Stimulated activated naive CD8-positive, alpha-beta T cell treated with anti-CD3 and anti-CD28 coated beads, Interleukin-15, Interleukin-2, amounts not matched to agents 100 U/mL and 50 U/mL, for 24 hours (primary cell): ENCODE measurements at places on chromosomes 3 and 15.
A peak's percentile ranks its signal among the peaks of the same experiment; 100 is the strongest.

DNA sequence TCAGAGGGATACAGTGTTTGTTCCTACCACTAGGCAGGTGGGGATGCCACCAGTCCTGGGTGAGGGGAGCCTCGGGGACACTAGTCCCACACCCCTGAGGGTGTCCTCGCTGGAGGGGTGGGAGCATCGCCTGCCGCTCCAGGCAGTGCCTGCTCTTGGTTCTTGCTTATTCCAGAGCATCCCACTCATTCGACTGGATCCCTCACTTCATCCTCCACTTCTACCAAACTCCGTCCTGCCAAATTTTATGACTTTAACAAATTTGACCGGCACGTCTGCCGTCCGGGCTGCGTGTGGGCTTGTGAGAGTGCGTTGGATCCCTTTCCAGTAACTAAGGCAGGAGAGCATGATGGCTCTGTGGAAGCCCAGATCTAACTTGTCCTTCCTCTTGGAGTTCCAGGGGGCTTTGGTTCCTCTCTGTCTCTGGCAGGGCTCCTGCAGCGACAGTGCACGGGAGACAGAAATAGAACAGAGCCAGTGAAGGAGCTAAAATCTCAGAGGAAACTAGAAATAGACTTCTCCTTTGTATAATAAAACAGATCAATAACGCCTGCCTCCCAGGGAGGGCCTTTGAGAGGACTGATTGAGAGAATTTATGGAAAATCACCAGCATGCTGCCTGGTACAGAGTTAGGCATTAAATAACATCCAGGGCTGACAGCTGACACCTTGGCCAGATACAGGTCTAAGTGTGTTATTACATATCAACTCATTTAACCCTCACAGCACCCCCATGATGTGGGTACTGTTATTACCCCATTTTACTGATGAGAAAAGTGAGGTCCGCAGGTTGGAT is 34.5 kb downstream of the MGLL start:
- DNase-seq, result no peak

DNA sequence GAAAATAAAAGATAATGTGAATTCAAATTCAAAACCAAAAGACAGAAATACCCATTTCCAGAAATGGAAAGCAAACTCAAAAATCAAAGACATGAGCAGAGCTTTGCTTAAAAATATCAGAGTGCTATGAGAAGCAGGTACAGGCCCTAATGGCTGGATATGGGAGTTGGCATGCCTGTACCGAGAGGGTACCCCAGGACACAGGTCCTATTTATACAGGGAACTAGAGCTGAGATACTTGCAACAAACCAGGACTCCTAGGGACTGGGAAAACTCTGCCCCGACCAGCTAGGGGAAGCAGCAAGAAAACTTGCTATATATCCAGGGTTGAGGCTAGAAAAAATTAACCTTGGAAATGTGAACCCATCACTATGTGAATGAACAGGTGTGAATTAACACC is 36.0 kb upstream of the SYNPR start:
- no peak for DNase-seq

- no peak for DNase-seq
Observed at GRCh38 chr3:167854063-167854462, 118.5 kb downstream of the SERPINI1 start.

DNA sequence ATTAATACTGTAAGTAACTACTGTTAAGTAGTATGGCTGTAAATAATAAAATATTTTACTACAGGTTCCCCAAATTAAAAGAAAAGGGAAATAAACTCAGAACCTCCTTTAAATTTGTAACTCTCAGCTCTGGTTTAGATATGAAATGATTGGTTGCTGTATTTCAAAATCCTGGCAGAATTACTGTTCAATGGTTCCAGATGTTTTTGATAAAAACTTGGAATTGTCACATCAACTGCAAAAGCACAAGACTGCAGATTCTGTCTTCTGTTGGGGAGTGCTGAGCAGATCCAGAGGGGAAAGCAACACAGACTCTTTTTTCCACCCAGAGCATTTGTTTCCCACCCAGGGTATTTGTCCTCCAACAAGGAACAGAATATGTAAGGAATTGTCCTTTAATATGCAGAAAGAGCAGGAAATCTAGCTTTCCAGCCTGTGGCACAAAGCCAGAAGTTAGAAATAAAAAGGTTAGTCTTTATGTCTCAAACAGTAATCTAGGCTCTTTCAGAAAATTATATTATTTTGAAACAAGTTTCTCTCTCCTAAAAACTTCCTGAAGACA is 178.1 kb downstream of the KLHL25 start:
- DNase-seq, result no peak

DNA sequence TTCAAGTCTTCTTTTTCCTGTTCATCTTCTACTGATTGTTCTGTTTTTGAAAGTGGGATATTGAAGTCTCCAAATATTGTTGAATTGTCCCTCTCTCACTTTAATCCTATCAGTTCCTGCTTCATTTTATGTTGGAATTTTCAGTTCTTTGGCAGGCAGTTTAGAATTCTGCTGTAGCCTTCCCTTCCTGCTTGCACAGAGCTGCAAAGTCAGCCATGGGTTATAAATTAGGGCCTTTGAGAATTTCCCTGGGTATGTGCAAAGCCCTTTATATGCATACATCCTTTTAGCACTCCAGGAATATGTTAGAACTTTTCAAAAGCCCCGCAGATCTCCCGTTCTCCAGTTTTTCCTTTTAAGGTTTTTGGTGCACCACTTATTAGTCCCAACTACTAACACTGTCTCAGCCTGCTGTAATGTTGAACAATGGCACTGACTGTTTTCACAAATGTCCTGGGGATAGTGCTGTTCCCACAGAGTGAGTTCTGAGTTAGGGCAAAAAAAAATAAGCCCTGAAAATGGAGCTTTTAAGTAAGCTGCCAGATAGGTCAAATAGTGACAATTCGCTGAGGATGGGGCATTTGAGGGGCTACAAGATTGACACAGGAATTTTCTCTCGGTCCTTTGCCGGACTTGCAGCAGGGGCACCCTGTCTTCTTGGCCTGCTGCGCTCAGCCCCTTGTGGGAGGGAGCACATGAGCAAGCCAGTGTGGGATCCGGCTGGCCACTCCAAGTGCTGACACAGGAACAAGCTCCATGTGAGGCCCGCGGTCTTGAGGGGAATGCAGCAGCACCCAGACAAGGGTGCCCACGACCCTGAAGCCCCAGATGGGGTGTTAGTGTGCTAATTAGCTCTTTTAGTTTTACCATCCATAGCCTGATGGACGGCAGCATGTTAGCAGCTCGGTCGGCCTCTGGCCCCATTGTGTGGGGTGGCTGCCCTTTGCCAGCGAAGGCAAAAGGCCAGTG is 96.0 kb downstream of the VPS8 start:
- DNase-seq, result no peak

DNA sequence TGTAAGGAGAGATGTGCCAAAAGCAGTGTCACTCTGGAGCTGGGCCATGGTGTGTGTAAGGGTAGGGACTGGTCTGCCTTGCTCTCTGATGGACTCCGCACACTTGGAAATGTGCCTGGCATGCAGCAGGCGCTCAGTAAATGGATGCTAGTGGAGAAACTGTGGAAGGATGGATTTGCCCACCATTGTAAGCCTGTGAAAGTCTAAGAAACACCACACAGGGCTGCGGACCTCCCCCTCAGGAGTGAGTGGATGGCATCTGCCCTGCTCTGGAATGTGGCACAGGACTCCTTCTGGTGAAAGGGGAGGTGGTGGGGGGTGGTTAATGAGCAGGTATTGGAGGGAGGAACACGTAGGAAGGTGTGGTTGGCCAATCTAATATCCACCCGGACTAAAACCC is 62.2 kb upstream of the ACAN start:
- DNase-seq, result no peak

- DNase-seq, result no peak
Observed at GRCh38 chr3:158743664-158744566, 11.7 kb upstream of the RARRES1 start.

DNA sequence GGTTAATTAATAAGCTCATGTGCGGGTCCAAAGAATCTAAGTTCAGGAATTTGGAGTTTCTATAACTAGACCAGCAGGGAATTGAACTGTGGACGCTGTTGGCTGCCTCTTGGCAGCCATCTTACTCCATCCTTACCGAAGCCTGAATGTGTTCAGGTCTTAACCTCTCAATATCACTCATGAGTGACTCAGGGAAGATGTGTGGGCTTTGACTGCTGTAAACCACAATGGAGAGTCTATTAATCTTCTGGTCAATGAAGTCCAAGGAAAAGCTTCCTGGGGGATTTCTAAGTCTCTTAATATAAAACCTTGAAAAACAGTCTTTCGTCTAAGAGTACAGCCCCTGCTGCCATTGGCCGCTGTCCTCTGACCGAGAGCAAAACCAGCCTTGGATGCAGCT is 46.7 kb upstream of the OXTR start:
- no peak for DNase-seq

DNA sequence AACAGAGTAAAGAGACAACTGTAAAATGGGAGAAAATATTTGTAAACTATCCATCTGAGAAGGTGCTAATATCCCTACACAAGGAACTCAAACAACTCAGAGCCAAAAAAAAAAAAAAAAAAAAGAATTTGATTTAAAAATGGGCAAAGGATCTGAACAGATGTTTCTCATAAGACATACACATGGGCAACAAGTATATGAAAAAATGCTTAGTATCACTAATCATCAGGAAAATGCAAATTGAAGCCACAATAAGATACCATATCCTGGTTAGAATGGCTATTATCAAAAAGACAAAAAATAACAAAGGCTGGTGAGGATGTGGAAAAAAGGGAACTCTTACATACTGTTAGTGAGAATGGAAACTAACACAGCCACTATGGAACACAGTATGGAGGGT is 36.2 kb downstream of the TXNRD3 start:
- DNase-seq, result no peak

DNA sequence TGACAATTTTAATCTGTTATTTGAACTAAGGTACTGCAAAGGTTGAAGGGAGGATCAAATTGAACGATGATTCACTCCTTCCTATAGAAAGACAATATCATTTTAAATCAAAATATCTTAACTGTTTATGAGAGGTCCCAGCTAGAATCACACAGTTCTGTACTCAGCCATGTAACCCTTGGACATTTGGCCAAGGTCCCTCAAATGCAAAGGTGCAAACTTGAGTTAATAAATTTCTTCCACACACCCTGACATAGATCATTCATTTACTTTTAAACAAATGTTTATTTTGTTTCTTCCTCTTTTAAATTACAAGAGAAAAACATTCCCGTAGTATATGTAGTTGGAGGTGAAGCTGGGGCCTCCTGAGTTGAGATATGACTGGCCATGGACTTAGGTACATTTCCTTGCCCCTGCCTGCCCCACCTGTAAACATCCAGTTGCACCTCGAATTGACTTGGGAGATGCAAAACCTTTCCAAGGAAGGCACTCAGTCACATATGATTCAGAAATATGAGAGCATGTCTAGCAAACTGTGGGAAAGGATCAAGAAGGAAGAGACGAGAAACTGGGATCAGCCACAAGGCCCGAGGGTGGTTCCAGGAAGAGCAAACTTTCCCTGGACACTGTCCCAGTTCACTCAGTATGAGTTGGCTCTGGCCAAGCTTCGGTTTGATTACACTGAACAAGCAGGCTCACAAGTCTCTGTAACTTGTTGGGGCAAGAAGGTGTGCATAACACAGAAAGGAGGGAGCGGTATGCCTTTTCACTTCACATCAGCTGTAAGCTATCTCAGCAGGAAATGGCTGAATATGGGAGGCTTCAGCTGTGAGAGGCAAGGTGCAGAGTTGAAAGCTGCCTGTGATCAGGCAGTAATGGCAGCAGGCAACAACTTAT is 6.7 kb downstream of the TNFSF10 start:
- DNase-seq, result no peak

DNA sequence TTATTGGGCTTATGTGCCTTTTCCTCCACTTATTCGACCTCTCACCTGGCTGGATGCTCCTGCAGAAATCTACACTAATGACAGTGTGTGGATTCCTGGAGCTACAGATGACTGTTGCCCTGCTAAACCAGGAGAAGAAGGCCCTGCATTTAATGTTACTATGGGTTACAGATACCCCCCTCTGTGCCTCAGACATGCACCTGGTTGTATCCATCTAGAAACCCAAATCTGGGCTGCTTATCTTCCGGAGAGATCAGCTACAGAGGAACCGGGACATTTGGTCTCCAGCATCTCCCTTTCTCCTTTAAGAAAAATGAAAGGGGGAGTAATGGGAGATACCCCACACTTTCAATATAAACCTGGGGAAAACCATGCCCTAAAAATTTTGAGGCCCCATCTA is 710.0 kb downstream of the ROBO1 start:
- DNase-seq, result no peak

DNA sequence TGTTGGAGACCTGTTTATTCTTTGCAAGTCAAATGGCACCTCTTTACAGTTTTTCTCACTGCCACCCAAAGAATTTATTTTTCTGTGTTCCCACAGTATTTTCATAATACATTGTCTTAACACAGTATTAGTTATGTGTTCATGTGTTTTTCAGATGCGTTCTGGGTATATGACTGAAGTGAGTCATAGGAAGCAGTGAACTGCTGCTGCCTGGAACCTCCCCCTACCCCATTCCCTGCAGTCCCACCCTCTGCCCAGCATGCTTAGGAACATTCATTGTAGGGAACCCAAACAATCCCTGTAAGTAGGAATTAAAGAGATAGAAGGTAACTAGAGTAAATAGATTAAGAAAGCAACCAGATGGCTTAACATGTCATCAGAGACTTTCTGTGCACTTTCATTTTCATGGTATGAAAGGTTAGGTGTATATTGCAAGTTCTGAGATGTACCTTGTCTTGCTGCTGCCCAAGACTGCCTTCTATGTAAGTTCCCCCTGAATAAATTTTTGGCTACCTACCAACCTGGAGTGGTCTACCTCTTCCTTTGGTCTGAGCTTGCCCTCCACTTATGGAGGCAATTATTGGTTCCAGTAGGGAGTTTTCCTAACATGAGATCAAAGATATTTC is 21.9 kb upstream of the SQOR start:
- DNase-seq, result no peak

DNA sequence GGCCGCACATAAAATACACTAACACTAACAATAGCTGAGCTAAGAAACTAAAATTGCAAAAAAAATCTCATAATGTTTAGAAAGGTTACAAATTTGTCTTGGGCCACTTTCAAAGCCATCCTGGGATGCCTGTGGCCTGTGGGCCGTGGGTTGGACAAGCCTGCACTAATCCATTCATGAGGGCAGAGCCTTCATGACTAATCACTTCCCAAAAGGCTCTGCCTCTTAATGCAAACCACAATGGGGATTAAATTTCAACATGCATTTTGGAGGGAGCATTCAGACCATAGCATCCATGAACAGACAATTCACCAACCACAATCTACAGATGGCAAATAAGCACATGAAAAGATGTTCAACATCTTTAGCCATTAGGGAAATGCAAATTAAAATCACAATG is 128.2 kb downstream of the SUCLG2 start:
- DNase-seq, result no peak

- DNase-seq, result no peak
Observed at GRCh38 chr3:156511987-156512677, 42.8 kb downstream of the SSR3 start.

GRCh38 chr3:179852142-179852905 is 184.4 kb downstream of the PEX5L start:
- DNase-seq, result peak; percentile 4

- DNase-seq, result no peak
Observed at GRCh38 chr3:162034368-162034767, 537.8 kb downstream of the OTOL1 start.

DNA sequence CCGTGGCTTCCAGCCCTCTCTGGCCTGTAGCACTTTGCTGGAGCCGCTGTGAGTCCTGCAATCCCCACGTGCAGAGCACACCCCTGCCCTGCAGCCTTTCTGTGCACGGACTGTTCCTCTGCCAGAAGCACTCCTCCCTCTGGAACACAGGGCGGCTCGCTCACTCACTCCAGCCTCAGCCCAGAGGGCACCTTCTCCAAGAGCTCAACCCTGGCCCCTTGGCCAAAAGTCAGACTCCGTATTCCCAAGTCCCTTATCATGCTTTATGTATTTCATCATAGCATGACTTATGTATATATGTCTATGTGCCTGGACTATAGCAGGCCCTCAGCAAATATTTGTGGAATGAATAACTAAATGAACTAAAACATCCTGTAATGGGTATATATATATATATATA is 63.2 kb downstream of the ASB7 start:
- no peak for DNase-seq
